ENCODE measurements at places on chromosomes 5 and 9. TPM values are rescaled to one million over a fixed set of nuclear protein-coding genes. Genes with fewer than 3 reads are reported as not detected.

The SMIM33 gene
- total RNA-seq, result not detected

The TNC gene
- 5.7 TPM for total RNA-seq

DNA sequence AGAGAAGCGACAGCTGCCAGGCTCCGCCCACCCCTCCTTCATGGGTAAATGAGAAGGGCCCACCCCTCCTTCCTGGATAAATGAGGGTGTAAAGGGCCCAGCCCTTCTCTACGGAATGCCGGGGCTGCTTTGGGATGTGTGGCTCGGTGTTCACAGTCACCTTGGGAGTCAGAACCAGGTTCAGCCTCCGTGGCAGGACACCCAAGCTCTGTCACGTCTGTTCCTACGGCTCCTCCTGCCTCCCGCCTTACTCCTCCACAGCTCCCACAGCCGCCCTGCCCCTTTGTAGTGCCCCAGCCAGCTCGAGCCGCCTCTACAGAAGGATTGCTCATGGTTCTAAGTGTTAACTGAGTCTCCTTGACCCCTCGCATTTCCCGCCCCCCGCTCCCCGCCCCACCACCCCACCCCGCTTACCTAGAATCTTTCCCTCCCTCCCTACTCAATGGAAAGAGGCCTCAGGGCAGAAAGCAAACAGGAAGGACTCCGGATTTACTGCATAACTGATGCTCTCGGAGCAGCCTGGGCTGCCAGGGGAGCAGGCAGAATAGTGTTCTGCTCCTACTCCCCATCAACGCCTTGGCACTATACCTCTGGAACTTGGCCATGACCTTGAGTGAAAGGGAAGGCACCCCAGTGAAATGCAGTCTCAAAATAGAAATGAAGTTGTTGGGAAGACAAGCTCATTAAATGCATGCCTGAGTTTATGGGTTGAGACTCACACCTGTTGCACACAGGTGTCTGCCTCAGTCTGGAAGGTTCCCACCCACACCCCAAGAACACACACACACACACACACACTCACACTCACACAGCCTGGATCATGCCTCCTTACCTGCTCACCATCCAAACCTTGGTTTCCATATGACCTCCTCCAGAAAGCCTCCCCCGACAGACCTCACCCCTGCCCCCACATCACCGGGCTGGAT is 59.6 kb downstream of the NEURL1B start:
- H3K4me1 ChIP-seq, result peaks cover 7% of the 10 kb centered on the region
- no peaks in the 10 kb centered on the region for H3K36me3 ChIP-seq
- no peak overlapping the region for H3K27ac ChIP-seq
- no peak for DNase-seq
- H3K27me3 ChIP-seq, result no peaks in the 10 kb centered on the region

DNA sequence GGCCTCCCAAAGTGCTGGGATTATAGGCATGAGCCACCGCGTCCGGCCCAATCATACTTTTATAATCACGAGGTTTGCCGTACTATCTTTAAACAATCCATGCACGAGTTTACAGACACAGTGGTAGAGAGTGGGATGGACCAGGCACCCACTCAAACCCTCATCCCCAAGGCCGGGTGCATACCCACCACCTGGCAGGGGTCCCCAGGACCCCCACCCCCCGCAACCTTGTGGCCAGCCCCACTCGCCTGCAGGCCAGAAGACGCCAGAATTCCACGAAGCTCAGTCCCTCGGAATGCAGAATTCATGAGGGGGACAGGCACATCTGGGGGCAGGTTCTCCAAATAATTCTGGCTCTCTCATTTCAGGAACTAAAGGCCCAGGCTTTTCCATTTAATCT is 17.1 kb downstream of the NACC2 start:
- H3K4me1 ChIP-seq, result peaks cover 52% of the 10 kb centered on the region
- H3K4me3 ChIP-seq, result no peak overlapping the region
- H3K36me3 ChIP-seq, result no peaks in the 10 kb centered on the region
- no peak for DNase-seq

- 0 out of 2 replicates have a peak, but pooled peaks cover 2% of the 10 kb centered on the region for H3K4me1 ChIP-seq
- DNase-seq, result no peak
- H3K36me3 ChIP-seq, result no peaks in the 10 kb centered on the region
- H3K27ac ChIP-seq, result no peak overlapping the region
- no peak overlapping the region for H3K4me3 ChIP-seq
These were observed 1203.2 kb downstream of the CDH12 start for GRCh38 chr5:21649969-21650368.

- DNase-seq, result no peak
- no peaks in the 10 kb centered on the region for H3K4me1 ChIP-seq
- no peaks in the 10 kb centered on the region for H3K27me3 ChIP-seq
- no peak overlapping the region for H3K4me3 ChIP-seq
- H3K27ac ChIP-seq, result no peak overlapping the region
- H3K36me3 ChIP-seq, result no peaks in the 10 kb centered on the region
These were observed 400.4 kb upstream of the KIF2A start for GRCh38 chr5:61905613-61906012.

GRCh38 chr5:139684881-139685749 is 37.0 kb downstream of the CXXC5 start:
- H3K4me1 ChIP-seq, result peaks cover 67% of the 10 kb centered on the region
- no peaks in the 10 kb centered on the region for H3K27me3 ChIP-seq
- no peak overlapping the region for H3K4me3 ChIP-seq
- H3K36me3 ChIP-seq, result no peaks in the 10 kb centered on the region
- DNase-seq, result no peak

GRCh38 chr5:73392775-73393174 is 55.8 kb downstream of the FOXD1 start:
- H3K27ac ChIP-seq, result no peak overlapping the region
- no peak for DNase-seq
- no peaks in the 10 kb centered on the region for H3K27me3 ChIP-seq
- H3K4me3 ChIP-seq, result no peak overlapping the region

- no peaks in the 10 kb centered on the region for H3K4me1 ChIP-seq
- H3K36me3 ChIP-seq, result no peaks in the 10 kb centered on the region
- DNase-seq, result no peak
- no peak overlapping the region for H3K27ac ChIP-seq
- no peaks in the 10 kb centered on the region for H3K27me3 ChIP-seq
These were observed 14.2 kb upstream of the PALM2AKAP2 start for GRCh38 chr9:109765830-109766229.

GRCh38 chr5:176922817-176923216 is 23.7 kb upstream of the HK3 start:
- no peak overlapping the region for H3K27ac ChIP-seq
- H3K4me1 ChIP-seq, result no peaks in the 10 kb centered on the region
- no peak overlapping the region for H3K4me3 ChIP-seq
- no peak for DNase-seq
- no peaks in the 10 kb centered on the region for H3K36me3 ChIP-seq

- H3K4me3 ChIP-seq, result no peak overlapping the region
- no peaks in the 10 kb centered on the region for H3K4me1 ChIP-seq
- H3K36me3 ChIP-seq, result no peaks in the 10 kb centered on the region
- no peak overlapping the region for H3K27ac ChIP-seq
- no peak for DNase-seq
These were observed 766.1 kb upstream of the CHD1 start for GRCh38 chr5:99694884-99695283.

The NUTM2G gene
- total RNA-seq, result not detected
